ENCODE measurements at places on chromosomes 1 and 21.

DNA sequence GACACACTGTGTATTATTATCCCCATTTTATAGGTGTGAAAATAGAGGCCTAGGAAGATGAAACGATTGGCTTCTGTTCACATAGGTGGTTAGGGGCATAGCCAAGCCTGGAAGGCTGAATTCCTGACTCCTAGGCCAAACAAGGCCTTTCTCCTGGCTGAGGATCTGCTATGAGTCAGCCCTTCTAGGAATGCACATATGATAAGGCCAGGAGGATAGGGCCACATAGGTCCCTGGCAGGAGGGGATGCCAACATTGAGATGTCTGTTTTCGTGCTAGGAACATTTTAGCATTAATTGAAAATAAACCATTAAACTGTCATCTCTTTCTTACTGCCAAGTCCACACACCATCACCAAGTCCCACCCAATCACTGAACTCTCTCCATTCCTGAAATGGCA is 9.2 kb downstream of the CSMD2 start:
- no peak for DNase-seq

DNA sequence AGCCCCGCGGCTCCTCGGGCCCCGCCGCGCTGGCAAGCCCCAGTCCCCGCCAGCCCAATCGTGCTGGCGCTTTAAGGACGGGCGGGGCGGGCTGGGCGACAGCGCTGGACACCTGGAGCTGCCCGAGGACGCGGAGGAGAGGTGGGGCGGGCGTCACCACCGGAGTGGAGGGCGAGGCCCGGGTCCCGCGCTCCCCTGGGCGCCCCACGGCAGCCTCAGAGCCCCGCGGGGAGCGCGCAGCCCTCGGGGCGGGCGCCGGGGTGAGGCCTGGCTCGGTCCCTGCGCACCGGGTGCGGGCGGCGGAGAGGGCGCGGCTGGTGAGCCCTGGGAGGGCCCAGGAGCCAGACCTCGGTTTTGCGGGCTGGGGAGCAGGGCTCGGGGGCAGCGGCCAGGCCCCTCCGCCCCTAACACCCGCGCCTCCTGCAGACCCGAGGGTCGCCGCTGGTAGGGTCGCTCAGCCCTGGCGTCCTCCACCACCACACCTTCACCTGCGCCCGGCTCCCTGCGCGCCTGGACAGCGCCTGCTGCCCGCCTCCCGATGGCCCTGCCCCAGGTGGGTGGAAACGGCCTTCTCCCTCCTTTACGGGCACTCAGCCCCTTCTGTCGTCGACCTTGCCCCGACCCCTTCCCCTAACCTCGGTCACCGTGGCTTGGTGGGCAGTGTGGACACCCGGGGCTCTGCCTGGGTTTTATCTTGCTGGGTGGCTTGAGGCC is at the start of gene TMEM61:
TMEM61 (plus strand) TSS at position 101 of the 714 bp plus-strand sequence; CDS start at position 539, 438 bp downstream.
- no peak for DNase-seq

- no peak for DNase-seq
Observed at GRCh38 chr1:108503062-108503733, 53.1 kb downstream of the NBPF6 start.

DNA sequence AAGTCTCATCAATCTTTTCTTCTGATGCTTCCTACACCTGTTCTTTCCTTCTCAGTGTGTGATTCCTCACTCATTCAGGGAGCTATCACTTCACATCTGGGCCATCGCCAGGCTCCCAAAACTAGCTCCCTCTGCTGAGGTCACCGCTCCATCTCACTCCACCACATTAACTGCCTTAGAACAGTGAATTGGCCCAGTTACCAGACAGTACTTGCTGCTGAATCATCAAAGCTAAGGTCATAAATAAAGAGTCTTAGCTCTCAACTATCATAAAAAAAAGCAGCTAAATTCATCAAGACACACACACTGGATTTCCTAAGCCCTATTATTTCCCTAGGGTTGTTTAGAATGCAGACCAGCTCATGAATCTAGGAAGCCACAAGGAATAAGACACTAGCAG is 18.8 kb upstream of the SRM start:
- no peak for DNase-seq

- DNase-seq: no peak
Observed at GRCh38 chr1:98221923-98222322, 301.1 kb upstream of the DPYD start.

DNA sequence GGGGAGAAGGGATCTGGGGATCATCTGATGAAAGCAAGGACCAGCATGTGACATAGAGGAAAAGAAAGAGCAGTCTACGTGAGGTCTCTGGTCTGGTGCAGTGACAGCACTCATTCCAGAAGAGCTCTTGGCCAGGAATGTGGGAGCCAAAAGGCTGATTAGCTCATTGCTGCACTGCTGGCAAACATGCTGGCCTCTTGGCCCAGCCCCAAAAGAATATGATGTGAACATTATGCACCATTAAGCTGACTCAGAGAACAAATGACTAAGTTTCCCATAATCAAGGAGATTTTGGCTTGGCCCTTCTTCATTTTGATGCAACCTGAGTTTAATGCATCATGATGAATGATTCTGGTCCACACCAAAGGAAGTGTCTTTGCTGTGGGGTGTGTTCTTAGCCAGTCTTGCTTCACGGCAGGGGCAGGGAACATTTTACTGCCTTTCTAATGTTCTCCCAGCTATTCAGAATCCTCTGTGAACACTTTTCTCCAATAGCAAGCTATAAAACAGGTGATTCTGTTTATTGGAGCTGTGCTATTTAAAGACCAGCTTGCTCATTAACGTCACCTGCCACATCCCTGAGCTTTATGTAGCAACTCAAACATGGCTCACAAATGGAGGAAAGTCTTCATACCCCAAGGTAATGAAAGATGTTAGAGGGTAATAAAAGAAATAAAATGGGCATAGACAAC is 55.1 kb downstream of the PCBP3 start:
- no peak for DNase-seq

DNA sequence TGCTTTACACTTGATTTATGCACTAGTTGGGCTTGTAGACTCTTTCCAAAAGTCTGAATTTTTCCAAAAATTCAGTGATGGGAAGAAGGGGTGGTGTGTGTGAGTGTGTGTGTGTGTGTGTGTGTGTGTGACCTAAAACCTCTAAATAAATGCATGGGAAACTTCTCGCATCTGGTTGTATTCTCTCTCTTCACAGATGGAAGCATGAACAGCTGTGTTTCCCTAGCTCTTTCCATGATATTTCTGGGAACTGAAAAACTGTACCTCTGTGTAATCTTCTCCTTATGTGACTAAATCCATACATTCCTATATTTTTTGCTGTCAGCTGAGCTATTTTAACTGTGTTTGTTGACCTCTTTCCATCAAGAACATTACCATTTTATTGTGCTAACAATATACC is 26.2 kb upstream of the CYYR1 start:
- no peak for DNase-seq

GRCh38 chr1:173042806-173043205 is 7.9 kb downstream of the TNFSF18 start:
- DNase-seq: no peak

- no peak for DNase-seq
Observed at GRCh38 chr1:241253471-241253870, 103.5 kb downstream of the RGS7 start.

- peak; percentile 35 for DNase-seq
Observed at GRCh38 chr1:7827126-7827955, 25.5 kb downstream of the UTS2 start.

DNA sequence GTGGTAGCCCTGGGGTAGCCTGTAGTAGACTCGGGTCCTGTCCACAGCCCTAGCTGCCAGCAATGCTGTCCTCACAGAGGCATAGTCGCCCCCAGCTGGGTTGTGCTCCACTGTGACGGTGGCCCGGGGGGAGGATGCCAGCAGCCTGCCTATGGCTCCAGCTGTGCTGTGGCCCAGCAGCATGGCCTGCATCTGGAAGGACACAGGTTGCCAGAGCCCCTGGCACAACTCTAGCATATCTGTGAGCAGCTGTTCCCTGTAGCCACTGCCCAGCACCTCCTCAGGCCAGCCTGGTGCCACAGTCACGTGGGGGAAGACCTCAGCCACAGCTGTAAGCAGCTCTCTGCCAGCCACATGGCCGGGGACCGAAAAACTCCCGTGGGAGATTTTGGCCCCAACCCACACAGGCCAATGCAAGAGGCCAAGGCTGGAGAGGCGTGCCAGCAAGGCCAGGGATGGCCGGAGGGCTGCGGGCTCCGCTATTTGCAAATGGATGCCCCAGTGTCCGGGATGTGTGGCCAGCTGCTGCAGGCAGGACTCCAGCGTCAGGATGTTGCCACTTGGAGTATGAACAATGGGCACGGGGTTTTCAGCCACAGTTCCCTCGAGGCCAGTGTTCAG is 13.9 kb downstream of the FAM151A start:
- no peak for DNase-seq

GRCh38 chr1:191905781-191906180 is 252.5 kb upstream of the RGS18 start:
- no peak for DNase-seq

DNA sequence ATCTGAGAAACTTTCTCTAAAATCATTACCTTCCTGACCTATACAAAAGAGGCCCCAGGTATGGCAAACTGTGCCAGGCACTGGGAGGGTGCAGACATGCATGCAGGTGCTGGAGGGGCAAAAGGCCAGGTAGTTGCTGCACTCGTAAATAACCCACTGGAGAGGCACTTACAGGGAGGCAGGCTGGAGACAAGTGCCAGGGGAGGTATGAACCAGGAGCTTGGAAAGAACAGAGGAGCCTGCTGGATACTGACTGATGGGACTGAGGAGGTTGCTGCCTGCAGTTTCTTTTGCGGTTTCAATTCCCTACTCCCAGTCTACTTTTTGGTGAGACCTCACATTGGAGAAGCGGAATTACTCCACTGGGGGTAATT is 113.9 kb downstream of the DSCAM start:
- DNase-seq: no peak

DNA sequence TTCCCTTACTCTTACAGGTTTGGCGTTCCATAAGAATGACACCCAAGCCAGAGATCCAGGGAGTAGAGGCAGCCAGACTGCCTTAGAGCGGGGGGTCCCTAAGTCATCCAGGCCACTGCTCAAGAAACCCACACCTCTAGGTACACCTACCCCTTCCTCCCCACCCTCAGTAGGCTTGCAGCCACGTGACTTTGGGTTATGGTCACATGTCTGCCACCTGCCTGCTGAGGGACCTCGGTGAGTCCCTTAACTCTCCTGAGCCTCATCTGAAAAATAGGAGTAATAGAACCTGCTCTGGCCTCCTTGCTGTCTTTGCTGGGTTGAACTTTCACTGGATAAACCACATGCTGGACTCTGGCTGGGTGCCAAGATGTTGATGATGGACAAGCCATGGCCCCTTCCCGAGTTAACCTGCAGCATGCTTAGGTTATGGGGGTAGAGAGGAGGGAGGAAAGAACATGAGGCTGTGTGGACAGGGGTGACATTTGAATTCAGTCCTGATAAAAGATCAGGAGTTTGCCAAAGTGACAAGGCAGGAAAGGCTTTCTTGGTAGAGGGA is 4.5 kb downstream of the RPS6KA1 start:
- no peak for DNase-seq

DNA sequence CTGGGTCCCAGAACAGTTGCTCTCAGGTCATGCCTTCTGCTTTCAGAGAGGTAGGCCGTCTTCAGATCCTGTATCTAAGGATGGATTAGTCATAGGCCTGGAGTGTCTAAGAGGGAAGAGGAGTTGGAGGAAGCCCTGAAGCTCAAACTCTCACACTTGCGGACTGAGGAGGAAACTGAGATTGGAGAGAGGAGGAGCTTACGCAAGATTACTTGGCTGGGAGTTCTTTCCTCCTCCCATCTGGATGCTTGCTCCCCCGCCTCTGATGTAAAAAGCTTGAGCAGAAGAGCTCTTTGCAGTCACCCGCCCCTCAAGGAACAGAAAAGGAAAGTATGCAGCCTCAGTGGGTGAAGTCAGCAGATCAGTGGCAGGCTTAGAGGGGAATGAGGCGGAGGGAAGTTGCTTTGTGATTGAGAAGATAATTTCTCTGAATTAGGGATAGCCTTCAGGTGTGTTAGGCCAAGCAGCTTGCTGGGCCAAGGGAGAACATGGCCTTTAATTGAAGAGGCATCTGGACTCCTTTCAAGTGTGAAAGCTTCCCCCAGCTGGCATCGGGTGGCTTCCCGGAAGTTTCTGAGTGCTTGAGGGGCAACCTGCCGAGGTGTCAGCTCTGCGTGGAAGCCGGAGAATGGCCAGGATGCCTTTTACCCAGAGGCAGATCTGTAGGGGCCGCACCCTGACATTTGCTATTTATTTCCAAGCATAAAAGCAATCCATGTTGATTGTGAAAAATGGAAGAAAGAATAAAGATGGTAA is 6.6 kb downstream of the ADORA1 start:
- no peak for DNase-seq

DNA sequence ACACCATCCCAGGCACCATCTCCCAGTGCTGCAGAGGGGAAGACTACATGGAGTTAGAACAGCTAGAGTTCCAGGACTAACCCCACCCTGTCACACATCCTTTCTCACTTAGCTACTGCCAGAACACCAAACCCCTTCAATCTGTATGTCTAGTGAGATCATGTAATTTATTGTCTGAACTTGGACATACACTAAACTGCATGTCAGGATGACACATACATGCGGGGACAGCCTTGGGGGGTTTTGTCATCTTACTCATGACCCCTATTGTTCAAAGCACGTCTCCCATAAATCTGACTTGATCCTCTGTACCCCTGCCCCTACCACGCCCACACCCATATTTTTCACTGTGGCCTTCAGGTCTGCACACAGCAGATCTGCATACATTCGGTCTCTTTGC is 71.3 kb downstream of the GABPA start:
- no peak for DNase-seq

DNA sequence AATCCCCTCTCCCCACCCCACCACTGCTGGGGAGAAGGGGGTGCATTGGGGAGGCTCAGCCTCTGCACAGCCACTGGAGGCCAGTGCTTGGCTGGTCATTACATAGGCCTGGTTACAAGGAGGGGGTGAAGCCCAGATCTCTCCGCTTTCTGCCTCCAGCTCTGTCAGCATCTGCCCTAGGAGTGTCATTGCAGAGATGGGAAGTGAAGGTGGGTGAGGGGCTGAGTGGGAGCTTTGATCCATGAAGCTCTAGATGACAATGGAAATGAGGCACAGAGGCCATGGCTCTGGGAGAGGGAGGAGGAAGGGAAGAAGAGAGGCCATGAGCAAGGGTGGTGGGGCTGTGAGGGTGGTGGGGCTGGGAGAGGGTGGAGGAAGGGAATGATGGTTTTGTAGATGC is 411.6 kb downstream of the MATN1 start:
- DNase-seq: no peak

DNA sequence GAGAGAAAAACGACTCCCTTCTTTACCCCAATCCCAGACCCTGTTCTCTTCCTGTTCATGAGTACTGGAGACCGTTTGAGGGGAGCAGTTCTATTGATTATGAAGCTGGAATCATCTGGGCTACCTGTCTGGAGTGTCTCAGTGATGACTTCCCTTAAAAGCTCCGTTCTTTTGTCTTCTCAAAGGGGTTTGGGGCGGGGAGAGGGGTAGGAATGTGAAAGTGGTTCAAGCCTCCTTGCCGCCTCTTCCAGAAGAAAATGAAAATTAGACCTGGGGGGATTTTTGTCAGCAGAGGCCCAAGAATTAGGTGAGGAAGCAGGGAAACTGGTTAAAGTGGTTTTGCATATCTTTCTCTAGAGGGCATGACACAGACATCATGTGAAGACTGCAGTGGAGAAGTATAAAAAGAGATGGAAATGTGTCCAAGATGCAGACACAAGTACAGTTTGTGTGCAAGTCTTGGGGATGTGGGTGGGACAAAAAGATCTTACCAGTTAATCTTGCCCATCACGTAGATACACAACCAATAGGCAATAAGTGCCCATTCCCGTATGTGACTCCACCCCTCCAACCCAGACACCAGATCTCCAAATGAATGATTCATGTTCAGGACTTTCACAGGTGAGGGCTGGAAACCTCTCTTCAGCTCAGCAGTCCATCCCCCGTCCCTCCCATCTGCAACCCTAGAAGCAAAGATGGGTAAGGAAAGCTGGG is 470 bp upstream of the MTMR11 start:
- no peak for DNase-seq
